ENCODE measurements at places on chromosomes 6 and 20.

DNA sequence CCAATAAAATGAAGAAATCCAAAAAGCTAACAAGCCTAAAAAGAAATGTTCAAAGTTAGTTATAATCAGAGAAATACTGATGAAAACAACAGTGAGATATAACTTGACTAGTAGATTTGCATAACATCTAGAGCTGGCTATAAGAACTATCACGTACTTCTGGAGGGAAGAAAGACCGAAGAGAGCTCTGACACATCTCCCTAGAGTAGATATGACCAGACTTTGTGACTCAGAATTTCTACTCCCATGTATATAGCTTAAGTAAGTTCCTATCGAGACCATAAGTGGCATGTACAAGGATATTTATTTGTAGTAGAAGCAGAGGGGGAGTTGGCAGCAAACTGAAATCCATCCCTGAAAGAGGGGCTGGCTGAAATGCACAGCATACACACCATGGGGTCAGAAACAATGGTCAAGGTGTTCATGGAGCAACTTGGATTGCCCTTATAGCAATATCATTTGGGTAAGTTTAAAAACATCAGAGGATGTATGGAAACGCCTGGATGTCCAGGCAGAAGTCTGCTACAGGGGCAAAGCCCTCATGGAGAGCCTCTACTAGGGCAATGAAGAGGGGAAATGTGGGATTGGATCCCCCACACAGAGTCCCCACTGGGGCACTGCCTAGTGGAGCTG lies 25.6 kb upstream of the IL17A start:
- DNase-seq, result no peak

- no peak for DNase-seq
Observed at GRCh38 chr6:136586295-136586694, 36.1 kb upstream of the MAP7 start.

- no peak for DNase-seq
Observed at GRCh38 chr6:100809346-100809745, 71.8 kb downstream of the ASCC3 start.

GRCh38 chr6:18601516-18602020 lies 214.4 kb downstream of the RNF144B start:
- no peak for DNase-seq

All from ELF-1 (cell line).